ENCODE measurements at places on chromosomes 7 and 10. TPM values are rescaled to one million over a fixed set of nuclear protein-coding genes. Genes with fewer than 3 reads are reported as not detected.

The GPRIN2 gene
- polyA plus RNA-seq, result not detected

The HMX3 gene
- not detected for polyA plus RNA-seq

The PIK3AP1 gene
- polyA plus RNA-seq, result 4.6 TPM

The SLC26A3 gene
- polyA plus RNA-seq, result 0.30 TPM

The TRIM4 gene
- 17.6 TPM for polyA plus RNA-seq

The PLEKHS1 gene
- not detected for polyA plus RNA-seq

The PAX2 gene
- polyA plus RNA-seq, result not detected

The KIF5B gene
- polyA plus RNA-seq, result 34.3 TPM

The TAC1 gene
- polyA plus RNA-seq, result not detected

DNA sequence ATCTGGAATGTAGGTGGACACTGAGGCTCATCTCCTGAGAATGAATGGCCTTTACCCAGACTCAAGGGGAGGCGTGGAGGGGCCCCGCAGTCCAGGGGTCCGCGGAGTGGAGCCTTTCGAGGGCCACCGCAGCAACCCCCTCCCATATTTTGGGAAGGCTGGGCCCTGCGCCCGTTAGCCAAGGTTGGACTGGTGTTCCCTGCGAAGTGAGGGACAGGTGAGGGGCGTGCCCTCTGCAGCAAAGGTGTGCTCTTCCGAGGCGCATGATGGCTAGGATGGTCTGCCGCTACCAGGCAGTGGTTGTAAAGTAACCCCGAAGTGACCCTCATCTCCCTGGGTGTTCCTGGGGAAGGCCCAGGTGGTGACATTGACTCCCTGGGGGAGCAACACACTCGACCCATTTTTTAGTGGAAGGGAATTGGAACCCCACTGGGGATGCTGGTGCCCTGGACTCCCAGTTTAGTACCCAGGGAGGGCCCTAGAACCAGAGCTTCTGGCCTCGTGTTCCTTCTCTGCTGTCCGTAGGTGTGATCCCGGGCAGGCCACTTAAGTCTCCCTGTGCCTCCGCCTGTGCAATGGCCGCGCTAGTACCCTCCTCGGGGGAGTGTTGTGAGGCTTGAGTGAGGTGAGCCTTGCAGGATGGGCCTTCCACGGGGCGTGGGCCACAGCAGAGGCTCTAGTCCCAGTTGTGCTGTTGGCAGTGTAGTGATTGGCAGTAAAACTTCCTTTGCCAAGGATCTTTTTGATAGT lies 779 bp downstream of the FAM241B start:
- no peak for DNase-seq

DNA sequence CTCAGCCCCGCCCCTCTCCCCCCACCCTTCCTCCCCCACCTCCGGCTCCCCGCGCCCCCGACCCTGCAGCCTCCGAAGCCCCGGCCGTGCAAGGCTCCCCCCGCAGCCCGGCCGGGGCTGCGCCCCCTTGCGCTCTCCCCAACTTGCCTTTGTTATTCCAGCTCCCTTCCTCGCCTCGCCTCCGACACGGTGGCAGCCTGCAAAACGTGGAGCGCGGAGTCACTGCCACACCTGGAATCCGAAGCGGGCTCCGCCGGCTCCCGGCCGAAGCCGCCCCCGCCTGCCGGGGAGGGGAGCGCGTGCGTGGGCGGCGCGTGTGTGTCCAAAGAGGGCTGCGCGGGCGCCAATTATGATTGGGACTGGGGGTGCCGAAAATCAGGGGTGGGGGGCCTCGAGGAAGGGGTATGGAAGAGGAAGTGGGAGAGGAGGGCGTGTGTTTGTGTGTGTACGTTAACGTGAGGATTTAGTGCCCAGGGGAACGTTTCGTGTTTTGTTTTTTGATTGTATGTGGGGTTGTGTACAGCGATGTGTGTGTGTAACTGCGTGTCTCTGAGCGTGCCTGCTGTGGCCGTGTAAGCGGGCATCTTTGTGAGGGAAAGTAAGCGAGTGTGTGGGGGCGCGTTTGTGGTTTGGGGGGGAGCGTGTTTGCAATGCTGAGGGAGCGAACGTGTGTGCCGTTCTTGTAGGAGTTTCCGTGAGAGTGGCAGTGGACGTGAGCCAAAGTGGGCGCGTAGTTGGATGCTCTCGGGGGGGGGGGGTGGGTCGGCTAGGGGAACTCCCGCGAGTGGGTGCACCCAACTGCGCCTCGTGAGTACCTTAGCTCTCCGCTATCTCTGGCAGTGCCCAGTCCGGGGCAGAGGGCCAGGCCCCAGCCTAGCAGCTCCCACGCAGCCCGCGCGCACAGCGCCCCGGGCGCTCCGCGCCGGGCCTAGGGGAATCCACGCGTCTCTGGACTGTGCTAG lies 1.2 kb upstream of the ZMIZ1 start:
- DNase-seq, result peak; percentile 83

GRCh38 chr10:101087965-101088364 lies 26.2 kb downstream of the KAZALD1 start:
- DNase-seq, result no peak

DNA sequence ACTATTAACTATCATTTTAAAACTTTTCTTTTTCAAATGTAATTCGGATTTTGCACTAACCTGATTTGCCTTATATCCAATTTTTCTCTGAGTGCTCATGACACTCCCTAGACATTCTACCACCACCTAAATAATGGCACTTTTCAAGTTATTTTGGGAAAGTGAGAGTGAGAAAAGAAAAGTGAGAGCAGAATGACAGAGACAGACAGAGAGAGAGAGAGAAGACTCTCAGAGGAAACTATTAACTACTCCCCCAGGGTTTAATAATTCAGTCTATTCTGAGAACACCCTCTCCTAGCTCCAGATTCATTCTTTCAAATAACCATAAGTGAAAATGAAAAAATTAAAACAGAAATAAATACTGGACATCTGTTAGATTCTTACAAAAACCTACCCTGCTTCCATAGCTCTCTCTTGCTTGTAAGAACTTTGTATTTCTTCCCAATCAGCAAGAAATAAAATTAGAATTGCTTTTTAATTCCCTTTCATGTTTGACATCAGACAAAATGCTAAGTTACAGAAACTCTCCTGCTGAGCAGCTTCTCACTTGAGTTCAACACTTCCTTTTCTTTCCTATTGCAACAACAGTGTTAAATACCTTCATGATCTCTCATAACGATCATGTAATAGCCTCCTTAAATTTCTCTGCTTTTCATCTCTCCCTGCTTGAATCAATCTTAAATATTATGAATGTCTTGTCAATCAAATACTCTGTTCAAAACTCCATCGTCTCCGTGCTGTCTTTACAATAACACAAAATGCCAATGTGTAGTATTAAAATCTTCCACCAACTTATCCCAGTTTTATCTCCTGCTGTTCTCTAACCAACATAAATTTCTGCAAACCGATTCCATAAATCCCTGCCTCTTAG lies 191.7 kb downstream of the SEMA3E start:
- DNase-seq, result no peak

DNA sequence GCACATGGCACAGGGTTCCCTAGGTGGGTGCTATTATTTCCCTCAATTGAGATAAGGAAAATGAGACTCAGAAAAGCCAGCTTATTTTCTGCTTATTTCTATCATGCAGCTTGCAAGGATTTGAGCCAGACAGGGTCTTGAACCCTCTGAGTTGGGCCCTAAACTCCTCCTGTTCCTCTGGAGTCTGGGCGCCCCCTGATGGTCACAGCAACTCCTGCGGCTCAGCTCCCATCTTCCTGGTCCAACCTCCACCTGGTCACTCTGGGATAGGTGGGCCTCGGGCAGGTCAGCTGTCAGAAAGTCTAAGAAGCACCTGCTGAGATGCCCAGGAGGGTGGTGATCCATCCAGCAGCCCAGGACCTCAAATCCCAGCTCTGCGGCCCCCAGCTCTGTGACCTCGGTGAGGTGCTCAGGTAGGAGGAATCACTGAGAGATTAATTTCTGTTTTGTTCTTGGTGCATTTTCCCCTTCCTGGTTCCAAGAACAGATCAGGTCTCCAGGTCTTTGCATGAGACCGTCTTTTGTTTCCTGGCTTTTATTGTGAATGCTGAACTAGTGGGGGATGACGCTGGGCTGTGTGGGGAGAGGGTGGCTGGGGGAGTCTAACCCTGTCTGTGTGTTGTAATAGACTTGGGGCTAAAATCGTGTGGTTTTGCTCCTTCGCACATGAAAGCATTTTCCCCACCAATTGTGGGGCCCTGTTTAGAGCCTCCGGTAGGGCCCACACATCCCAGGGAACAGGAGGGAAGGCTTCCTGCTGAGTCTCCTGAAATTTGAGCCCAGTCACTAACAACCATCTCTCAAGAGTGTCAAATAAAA lies 32.8 kb downstream of the TMEM130 start:
- DNase-seq, result peak; percentile 21

DNA sequence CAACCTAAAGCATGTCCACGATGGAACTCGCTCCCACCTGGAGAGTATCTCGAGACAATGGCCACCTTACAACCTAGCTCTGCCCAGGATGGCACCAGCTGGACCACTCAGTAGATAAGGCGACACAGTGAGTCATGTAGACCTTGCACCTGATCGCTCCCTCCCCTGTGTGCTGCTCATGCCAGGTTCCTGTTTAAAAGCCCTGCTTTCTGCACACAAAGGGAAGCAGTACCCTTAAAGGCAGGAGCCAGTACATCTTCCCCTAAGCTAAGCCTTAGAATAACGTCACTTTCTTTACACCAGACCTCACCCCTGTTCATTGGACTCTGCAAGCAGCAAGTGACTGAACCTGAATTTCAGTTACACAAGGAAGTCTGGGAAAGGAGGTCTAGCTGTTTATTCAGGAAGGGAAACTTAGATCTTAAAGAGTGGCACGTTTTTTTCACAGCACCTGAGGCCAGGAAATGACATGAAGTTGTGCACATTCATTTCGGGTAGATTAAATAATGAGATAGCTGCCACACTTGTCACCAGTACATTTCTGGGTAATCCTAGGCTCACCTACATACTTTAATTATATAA lies 117.9 kb downstream of the MTPAP start:
- DNase-seq, result peak; percentile 13

DNA sequence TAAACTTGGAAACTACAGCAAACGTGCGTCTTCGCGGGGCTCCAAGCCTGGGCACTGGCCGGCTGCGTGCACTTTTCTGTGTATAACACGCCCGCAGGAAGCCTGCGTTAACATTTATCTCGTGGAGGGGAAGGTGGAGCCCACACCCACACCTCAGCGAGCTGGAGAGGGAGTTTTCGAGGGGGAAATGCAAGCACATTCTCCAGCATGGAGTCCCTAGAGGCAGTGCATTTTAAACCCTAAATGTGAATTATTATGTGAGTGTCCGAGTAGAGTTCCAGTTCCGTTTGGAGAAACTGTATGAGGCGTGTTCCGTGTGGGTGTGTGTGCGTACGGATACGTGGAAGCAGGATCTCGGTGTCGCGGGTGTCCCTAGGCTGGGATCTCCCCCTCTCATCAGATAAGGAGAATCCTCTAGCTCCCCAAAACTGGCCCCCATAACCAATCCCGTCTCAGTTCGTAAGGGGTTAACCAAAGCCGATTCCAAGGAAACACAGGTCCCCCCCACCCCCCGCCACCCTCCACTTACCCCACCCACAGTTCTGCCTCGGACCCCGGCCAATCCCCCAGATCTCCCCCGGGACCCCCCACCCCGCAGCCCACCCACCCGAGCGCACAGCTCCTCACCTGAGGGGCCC lies 403 bp downstream of the CDK6 start:
- DNase-seq, result peak; percentile 7

DNA sequence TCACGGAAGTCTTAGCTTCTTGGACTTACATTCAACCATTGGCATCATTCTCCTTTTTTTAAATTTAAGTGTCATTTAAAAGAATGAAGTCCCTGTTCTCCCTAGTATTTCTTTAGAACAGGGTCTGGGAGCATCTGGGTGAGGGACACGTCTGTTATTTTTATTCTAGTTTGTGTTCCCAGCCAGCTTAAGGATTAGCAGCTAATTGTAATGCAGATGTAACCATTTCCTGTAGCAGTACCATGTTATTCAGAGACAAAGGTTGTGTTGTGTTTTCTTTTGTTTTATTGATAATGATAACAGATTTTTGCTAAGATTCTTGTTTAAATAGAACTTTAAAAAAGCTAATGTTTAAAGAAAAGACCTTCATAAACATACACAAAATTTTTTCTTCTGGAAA lies 34.3 kb downstream of the BMS1 start:
- DNase-seq, result no peak

- no peak for DNase-seq
Measured at GRCh38 chr10:43710772-43711471, 62.2 kb upstream of the ZNF32 start.

Measured in HepG2 (cell line).